GM12892 (cell line): ENCODE measurements at places on chromosomes 16 and 17.

DNA sequence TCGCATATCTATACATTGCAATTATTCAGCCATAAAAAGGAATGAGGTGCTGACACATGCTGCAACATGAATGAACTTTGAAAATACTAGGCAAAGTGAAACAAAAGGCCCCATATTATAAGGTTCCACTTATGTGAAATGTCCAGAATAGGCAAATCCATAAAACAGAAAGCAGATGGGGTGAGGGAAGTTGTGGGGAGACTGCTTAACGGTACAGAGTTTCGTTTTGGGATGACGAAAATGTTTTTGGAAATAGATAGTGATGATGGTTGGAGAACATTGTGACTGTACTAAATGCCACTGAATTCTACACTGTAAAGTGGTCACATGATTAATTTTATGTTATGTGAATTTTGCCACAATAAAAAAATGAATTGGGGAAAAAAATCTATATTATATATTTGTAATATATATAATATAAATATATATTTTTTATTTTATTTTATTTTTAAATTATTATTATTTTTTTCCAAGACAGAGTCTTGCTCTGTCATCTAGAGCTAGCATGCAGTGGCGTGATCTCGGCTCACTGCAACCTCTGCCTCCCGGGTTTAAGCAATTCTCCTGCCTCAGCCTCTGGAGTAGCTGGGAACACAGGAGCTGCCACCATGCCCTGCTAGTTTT lies 4.2 kb upstream of the GNA13 start:
- no peak for DNase-seq

DNA sequence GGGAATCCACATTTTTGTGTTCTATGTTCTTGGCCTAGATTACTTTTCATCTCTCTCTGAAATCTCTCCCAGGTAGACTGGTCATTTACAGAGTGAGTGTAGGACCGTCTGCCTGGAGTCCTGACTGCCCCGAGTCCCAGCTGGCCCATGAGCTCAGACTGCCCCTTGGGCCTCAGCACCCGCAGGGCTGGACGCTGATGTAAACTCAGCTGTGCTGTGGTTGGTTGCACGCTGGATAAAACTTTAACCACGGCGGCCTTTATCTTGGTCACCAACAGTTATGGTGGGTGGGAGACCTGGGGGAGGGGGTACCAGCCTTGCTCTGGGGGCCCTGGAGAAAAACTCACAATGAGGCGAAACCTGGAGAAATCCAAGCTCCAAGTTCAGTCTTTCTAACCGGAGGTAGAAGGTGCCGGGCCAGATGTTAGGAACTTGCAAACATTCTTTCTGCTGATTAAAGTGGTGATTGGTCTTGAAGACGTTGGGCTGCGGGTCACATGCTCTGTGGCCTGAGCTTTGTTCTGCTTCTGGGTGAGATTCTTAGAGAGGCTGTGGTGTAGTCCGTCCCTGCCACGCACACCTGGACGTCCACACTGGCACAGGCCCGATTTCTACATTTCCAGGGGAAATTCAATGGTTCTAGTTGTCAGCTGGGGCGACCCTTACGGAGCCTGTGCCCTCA lies 6.9 kb downstream of the METRNL start:
- no peak for DNase-seq

- DNase-seq = no peak
Measured at GRCh38 chr17:82973456-82974135, 105.8 kb upstream of the METRNL start.

DNA sequence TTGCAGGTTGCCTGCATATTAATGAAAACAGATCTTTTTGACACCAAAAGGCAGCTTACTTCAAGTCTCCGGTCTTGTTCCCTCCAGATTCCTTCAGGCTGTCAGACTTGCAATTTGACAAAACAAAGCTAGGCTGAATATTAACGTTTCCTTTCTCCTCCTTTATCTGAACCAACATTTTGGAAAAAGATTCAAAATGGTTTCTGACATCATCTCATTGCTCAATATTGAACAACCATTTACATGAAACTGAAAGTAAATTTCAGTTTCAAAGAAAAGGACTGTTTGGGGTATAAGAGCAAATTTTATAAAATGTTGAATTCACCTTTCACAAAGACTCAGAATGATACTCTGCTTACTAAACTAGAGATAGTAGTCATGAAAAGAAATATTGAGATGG lies 521.8 kb downstream of the KCNJ2 start:
- no peak for DNase-seq

DNA sequence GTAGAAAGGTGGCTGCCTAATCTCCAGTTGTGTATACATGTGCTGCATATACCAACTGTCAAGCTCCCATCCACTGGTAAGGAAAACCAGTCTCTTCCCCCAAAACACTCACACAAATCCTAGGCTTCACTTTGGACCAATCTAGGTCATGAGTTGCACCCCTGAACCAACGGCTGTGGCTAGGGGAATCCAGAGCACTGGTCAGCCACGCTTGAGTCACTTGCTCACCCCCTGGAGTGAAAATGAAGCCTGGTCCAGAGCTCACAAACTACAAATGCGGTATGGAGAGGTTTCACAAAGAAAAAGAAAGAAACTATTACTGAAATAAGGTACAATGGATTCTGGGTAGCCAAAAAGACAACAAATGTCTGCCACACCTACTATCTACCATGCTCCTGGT lies 66.1 kb upstream of the NLK start:
- no peak for DNase-seq

DNA sequence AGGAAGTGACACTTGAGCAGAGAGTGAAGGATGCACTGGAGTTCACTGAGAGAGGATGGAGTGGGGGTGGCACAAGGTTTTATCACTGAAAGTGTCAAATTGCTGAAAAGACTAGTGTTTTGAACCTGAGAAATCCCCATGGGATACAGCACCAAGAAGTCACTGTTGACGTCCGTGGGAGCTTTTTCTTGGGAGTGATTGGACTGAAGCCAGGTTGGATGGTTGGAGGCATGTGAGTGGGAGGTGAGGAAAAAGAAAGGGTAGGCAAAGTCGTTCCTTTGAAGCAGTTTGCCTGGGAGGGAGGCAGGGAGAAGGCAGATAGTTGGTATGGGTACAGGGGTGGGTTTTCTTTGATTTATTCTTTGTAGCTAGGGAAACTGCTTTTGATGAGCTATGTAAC lies 39.9 kb upstream of the SDK2 start:
- no peak for DNase-seq

DNA sequence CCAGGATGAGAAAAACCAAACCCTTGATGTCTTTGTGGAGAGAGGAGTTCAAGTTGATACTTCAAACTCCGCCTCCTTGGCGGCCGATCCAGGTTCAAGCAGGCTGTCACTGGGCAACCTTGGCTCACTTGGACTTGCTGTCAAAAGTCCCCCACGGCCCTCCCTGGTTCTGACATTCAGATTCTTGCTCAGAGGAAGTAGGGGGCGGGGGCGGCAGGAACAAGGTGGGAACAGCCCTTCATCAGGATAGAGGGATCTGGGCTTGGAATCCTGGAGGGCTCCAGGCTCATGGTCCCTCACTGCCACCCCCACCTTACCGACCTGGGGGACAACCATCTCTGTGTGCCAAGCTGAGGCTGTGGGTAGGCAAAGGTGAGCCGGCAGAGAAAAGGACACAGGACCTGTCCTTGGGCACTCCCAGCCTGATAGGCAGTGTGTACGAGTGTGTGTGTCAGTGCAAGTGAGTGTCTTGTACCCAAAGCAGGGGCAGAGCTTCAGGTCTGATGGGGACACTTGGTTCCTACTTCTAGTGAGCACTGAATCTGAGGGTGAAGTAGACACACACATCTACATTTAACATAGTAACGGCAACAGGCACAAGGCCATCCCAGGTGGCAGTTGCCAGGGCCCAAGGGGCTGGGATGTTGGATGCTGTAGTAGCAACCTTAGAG lies 6.6 kb upstream of the TSPOAP1 start:
- DNase-seq = peak; percentile 16
